ENCODE measurements at places on chromosomes 7 and 10.

DNA sequence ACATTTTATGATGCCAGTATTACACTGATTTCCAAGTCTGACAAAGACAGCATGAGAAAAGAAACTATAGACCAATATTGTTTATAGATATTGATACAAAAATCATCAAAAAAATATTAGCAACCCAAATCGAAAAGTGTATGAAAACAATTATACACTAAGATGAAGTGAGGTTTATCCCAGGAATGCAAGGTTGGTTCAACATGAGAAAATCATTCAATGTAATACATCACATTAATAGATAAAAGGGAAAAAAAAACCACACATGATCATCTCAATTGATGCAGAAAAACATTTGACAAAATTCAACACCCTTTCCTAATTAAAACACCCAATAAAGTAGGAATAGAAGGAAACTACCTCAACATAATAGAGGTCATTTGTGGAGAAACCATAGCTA, 153.9 kb downstream of the DNAJC1 start:
- no peak for DNase-seq

GRCh38 chr10:128915630-128916029, 551.4 kb upstream of the MGMT start:
- DNase-seq: no peak

DNA sequence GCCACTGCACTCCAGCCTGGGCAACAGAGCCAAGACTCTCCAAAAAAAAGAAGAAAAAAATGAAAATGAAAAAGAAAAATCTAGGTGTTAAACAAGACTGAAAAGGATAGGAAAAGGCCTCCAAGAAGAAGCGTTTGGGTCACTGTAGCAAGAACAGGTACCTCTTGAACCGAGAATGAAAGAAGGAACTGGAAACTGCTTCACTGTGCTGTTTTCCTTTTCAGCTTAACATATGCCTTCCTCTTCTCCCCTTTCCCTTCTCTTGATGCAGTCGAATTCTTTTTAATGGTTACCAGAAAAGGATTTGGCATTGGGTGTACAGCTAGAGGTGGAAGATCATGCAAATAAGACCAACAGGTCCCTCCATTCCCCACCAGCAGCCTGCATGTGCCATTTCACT, 28.1 kb downstream of the LRRC4 start:
- no peak for DNase-seq

GRCh38 chr10:84693006-84693405, 364.6 kb downstream of the CCSER2 start:
- no peak for DNase-seq

DNA sequence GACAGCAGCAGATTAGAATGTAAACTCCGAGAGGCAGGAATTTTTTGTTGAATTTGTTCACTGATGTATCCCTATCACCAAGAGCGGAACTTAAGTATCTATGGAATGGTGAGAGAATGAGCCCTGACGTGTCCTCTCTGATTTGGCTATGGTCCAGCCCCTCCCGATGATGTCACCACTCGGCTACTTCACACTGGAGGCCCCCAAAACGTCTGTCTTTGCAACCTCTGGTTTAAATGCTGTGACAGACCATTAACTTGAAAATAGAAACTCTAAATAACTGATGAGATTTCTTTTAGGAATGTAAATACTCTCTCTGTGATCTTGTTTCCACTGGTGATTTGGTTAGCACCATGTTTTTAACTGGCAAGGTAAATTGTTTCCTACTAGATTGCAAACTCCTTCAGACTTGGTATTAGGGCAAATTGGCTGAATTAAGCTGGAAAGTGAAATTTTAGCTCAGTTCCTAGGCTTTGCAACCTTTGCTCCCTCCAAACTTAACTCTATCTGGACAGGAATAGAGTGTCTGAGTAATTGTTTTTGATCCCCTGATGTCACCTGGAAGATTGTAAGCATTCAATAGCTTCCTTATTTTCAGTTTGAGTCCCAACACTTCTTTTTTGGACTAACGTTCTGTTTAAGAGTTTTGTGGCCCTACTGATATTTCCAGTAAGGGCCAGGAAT, 19.1 kb downstream of the SLC16A12 start:
- DNase-seq: no peak

DNA sequence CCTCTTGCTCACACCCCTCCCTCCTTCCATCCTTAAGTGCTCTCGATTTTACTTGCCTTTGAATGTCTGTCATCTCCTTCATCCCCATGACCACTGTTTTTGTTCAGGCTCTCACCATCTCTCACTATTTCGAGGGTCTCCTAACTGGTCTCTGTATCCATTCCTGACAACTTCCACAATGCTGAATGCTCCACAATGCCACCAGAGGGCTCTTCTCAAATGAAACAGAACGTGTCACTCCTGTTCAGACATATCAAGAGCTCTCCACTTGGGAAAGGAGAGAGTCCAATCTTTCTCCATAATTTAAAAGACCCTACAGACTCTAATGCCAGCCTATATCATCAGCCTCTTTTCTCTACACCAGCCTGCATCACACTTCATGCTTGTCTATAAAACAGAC, 9.0 kb upstream of the SLC13A1 start:
- no peak for DNase-seq

- no peak for DNase-seq
These were observed 10.6 kb downstream of the SKIDA1 start for GRCh38 chr10:21514818-21515351.

DNA sequence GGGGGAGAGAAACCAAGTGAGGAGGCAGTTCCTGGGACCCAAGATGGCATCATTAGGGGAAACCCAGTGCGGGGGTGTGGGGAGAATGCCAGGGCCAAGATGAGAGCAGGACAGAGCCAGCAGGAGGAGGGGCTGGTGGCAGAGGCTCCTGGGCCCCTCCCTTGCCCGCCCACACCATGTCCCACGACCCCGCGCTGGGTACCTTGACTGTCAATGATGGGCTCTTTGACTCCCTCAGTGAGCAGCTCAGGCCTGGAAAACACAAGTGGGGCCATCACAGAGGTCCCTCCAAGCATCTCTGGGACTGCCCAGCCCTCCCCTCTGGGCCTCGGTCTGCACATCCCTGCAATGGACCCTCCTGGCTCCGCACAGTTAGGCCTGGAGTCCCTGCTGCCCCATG, 75.4 kb downstream of the RABGEF1 start:
- no peak for DNase-seq

- DNase-seq: no peak
These were observed 554.0 kb downstream of the MDFIC start for GRCh38 chr7:115475761-115476385.

GRCh38 chr10:78397786-78398185, 364.1 kb downstream of the RPS24 start:
- no peak for DNase-seq

- no peak for DNase-seq
These were observed 180.5 kb upstream of the ASAH2 start for GRCh38 chr10:50431791-50432190.

DNA sequence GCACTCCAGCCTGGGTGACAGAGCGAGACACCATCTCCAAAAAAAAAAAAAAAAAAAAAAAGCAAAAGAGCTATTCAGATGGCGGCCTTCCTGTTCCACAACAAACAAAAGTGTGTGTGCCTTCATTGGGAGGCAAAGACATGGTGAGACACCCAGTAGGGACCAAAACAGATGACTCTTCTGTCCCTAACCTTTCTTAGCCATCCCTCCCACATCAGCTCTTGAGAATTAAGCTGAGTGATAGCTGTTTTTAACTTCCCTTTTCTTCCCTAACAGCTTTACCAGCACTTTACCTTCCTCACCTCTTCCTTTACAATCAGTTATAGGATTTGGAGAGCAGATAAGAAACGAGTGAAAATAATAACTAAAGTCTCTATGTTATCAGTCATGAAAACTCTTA, 48.2 kb downstream of the ARMH3 start:
- no peak for DNase-seq

DNA sequence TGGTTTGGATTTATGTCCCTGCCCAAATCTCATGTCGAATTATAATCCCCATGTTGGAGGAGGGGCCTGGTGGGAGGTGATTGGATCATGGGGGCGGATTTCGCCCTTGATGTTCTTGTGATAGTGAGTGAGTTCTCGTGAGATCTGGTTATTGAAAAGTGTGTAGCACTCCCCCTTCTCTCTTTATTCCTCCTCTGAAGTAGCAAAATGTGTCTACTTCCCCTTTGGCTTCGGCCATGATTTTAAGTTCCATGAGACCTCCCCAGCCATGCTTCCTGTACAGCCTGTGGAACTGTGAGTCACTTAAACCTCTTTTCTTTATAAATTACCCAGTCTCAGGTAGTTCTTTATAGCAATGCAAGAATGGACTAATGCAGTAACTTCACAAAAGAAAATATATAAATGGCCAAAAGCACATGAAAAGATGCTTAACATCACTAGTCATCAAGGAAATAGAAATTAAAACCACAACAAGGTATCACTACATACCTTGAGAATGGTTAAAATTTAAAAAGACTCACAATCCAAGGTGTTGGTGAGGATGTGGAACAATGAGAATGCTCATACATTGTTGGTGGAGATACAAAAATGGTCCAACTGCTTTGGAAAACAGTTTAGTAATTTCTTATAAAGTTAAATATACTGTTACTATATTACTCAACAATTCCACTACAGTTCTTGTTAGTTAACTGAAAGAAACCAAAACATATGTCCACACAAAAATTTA, 218.7 kb downstream of the SNX10 start:
- DNase-seq: no peak

- no peak for DNase-seq
These were observed 37.7 kb upstream of the ITGB1 start for GRCh38 chr10:32995751-32996150.

GRCh38 chr10:70241081-70241480, 7.9 kb upstream of the PPA1 start:
- DNase-seq: no peak

- no peak for DNase-seq
These were observed 91.5 kb downstream of the SEMA3D start for GRCh38 chr7:85095366-85095765.

DNA sequence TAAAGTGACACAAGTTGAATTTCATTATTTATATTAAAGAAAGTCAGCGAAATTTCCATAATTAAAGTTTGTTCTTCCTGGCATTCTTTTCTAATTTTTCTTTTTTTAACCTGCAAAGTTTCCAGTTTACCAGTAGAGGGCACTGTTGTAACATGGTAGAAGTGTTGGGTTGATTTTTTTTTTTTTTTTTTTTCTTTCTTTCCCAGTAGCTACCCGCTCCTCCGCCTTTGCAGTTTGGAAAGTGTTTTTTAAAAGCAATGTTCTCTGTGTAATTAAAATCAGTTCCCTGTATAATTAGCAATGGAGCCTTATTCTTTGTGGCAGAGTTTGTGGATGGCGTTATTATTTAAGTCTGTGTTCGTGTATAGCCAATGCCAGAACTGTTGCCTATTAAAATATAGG, 53.7 kb downstream of the TAF3 start:
- no peak for DNase-seq
